Cortex of kidney (tissue), 1 donor: ENCODE measurements at places on chromosomes 13 and 19.

DNA sequence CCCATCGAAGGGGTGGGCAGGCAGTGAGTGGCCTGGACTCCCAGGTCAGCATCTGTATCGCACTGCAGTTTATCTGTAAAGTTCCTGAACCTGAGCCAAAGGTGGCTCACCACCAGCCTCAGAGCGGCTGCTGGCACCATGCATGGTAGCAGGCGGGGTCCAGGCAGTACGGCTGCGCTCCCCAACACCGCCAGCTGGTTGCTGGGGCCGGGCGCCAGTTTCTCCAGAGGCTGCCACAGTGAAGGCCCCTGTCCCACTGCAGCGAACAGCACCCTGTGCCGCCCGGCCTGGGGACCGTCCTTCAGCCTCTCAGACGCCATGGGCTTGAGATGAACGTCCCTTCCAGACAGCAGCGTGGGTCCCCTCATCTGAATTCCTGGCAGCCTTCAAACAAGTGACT is 109.8 kb downstream of the KDM4B start:
- no peak for DNase-seq

- no peak for DNase-seq
These were observed 67.9 kb downstream of the FOXO1 start for GRCh38 chr13:40598569-40598968.

DNA sequence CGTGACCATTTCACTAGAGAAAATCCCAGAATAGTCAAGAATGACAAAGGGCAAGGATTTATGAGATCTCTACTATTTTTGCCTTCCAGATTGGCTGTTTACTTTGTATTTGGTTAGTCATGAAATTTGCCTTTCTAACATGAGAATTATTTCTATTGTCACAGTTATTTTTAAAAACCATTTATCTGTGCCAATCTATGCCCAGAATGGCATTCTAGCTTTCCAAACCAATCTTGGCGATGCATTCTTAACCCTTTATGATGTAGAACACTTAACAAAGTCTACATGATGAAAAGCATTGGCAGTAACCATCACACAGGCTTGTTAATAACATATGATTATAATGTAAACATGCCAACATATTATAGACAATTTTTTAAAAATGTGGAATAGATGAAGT is 65.2 kb downstream of the SCEL start:
- DNase-seq, result no peak

- DNase-seq, result no peak
These were observed 248.8 kb downstream of the DACH1 start for GRCh38 chr13:71618159-71618558.

- no peak for DNase-seq
These were observed 1.6 kb upstream of the TTC9B start for GRCh38 chr19:40219721-40220276.
